A549 treated with GW870086 at 1 μM for 4 hours (cell line): ENCODE measurements at places on chromosomes 7 and 10. TPM values are rescaled to one million over a fixed set of nuclear protein-coding genes. Genes with fewer than 3 reads are reported as not detected.

The HOGA1 gene
- total RNA-seq: 1.2 to 2.0 TPM (median 1.7 TPM) in 5 replicates

The ANKRD7 gene
- total RNA-seq: 0.21 to 0.41 TPM (median 0.23 TPM) in 3 of 5 replicates, not detected in the others

The FAM131B gene
- total RNA-seq: 0.27 to 0.65 TPM (median 0.40 TPM) in 5 replicates

The GATA3 gene
- total RNA-seq: 3.2 to 4.3 TPM (median 3.9 TPM) in 5 replicates

The BBS9 gene
- 3.0 to 3.7 TPM (median 3.5 TPM) in 5 replicates for total RNA-seq

The CYP2C8 gene
- total RNA-seq: not detected in 5 replicates

The AQP1 gene
- total RNA-seq: 0.30 to 0.53 TPM (median 0.44 TPM) in 5 replicates

The SEMA3C gene
- total RNA-seq: 44.9 to 71.7 TPM (median 64.4 TPM) in 5 replicates
